GM12891 (cell line): ENCODE measurements at places on chromosomes 6 and 20.

DNA sequence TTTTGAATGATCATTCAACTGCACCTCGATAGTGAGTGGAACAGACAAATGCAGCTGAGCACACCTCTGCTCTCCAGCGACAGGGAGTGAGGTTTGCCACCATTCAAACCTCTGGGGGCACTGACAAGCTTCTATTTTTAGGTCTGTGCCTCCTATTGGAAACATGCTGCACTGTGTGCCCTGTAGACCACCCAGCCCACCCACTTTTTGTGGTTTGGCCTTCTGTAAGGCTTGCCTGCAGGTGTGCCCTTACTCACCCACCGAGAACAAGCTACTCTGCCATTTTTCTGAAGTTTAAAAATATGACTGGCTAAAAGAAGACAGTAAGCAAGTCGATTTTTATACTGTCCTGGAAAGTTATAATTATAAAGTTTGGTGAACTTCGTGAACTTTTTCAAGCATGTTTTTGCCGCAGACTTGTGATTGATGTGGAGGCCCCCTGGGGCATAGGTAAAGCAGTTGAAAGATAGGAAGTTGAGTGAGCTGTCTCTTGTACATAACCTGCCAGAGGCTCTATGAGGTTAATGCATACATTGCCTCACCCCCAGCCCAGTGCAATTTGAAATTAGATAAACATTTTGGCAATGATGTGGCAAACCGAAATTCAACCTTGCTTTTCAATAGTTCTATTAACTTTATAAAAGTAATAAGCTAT is 53.8 kb downstream of the ADGRG6 start:
- no peak for DNase-seq

GRCh38 chr20:1375515-1375914 is 17.3 kb downstream of the FKBP1A start:
- no peak for DNase-seq

GRCh38 chr20:33441142-33441955 is 2.2 kb downstream of the SNTA1 start:
- no peak for DNase-seq

DNA sequence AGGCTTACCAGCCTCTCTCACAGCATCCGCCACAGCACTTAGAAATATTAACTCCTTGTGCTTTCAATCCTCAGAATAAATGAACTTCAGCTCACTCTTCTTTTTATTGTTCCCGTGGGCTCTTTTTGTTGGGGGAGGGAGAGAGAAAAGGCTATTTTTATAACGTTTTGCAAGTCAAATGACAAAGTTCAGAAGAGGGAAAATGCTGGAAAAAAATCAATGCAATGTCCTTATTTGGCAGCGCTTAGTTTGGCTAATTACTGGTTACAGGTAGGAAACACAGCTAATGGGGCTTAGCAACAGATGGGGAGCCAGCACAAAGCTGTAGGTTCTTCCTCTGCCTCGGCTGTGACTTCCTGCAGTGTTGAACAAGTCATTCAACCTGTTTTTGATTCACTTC is 1067.0 kb upstream of the MAP3K7 start:
- DNase-seq, result no peak

DNA sequence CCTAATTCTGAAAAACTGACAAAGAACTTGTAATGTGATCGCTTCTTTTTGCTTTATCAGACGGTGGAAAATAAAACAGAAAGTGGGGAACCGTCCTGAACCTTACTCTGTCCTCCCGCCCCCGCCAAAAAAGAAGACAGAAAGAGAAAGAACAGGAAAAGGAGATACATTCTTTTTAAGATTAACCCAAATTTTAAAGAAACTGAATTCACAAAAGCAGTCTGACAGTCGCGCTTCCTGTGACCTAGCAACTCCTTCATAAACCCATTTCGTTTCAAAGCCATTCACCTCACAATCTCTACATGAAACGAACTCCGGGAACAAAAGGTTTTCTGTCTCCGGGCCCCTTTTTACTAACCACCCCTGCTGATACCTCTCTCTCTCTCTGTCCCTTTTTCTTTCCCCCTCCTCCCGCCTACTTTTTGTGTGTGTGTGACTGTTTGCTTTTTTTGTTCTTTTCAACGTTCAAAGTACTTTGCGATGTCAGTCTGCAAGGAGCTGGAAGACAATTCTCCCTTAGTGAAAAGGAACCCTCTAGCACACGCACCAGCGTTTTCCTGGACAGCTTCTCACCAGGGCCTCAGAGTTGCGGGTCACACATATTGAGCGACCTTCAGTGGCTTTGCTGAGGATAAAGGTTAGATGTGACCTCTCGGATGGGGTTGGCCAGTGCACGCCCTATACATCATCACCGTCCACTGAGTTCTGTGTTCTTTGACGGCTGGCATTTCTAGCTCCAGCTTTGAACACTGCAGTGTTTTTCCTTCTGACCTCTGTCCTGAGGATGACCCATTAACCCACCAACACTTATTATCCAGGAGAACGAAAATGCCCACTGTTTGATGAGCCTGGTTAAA is 530 bp upstream of the NEDD9 start:
- DNase-seq, result no peak

DNA sequence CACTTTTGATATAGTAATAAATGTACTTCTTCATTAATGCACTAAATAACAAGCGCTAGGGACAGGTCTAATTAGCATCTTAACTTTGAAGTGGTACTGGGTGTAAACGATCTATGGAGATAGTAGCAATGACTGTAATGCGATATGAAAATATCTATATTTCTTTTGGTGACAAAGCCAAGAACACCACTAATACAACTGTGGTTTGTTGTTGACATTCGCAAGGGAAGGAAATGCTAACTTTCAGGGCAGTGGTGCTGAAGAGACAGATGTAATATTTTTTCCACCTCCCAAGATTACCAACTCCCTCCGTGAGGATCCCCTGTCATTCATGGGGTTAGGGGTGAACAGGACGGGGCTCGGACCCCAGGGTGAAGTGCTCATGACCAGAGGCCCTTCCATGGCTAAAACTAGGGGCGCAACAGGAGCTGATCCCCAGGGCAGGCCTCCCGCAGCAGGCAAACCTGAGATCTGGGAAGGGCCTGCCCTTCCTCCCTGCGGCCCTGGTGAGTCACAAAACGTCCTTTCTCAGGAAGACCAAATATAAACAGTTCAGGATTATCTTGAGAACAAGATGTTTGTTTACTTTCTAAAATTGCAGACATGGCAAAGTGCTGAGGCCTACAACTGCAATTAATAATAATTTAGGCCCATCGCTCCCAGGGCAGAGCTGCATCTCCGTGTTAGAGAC is 65.0 kb upstream of the TOX2 start:
- no peak for DNase-seq

GRCh38 chr20:36497856-36498255 is 43.5 kb upstream of the MYL9 start:
- DNase-seq, result no peak

DNA sequence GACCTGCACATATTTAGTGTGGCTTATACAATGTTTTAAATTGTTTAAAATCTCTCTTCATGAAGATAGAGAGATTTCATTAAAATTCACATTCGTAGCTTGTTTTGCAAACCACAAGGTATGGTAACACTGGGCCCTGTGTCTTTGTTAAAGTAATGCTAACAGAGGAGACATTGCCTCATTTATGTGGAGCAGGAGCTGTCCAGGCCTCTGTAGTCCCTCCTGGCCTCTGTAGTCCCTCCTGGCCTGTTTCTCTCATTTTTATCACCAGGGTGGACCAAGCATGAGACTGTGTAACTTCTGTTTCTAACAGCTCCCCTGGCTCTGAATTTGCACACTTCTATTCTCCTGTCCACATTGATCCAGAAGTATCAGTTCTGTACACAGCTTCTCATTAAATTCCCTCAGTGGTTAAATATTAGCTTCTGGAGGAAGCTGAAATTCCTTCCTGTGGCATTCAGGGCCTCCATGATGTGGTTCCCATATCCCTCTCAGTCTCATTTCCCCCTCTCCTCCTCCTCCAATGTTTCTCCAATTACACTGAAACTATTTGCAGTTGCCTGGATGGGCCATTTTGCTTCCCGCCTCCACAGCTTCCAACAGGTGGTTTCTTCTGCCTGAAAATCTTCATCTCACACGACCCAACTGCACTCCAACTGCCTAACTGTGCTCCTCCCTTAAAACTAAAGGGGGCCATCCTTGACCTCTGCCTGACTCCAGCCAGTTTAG is 340.4 kb downstream of the SYNE1 start:
- DNase-seq, result no peak

GRCh38 chr20:33893314-33893713 is 82.2 kb downstream of the CHMP4B start:
- DNase-seq, result no peak

- peak; percentile 32 for DNase-seq
These were observed 31.8 kb upstream of the ELMO2 start for GRCh38 chr20:46438156-46438750.

- DNase-seq, result no peak
These were observed 257.2 kb upstream of the EPHA7 start for GRCh38 chr6:93676581-93676980.

DNA sequence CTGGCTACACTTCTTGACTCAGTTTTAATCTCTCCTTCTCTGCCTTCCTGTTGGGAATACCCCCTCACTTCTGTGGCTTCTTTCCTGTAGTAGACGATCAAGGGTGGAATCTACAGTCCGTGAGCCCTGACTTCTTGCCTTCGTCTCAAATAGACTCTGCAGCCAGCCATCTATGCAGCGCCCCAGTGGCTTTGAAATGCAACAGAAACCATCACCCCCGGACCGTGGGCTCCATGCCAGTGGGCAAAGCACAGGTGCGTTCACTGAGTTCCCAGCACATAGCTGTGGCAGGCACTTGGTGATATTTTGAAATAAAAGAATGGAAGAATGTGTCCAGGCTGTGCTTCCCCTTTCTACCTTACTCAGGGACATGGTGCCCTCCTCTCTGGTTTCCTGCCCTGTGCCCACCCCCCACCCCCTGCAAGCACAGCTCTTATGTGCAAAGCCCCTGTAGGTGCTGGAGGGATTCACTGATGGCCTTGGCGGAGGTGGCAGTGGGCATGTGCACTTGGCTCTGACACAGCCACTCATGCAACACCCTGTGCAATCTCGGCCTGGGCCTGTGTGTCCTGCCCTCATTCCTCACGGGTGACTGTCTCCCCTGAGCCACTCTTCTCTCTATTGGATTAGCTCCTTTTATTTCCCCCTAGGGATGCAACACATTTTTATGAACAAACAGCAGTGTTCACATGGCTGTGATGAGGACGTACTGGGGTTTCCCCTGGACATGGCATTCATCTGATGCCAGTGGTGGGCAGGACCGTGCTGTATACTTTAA is 5.5 kb upstream of the CDSN start:
- no peak for DNase-seq

DNA sequence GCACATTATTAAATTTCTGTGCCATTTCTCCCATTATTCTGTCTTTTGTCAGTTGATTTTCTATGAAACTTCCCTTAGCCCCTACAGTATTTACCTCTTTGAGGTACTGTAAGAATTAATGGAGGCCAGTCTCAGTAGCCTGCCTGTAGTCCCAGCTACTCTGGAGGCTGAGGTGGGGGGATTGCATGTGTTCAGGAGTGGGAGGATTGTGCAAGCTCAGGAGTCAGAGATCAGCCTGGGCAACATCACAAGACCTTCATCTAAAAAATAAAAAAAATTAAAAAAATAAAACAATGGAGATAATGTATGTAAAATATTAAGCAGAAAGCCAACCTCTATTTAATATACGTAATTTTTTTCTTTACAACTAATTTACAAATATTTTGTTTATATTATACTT is 77.8 kb downstream of the OR2B2 start:
- DNase-seq, result no peak

GRCh38 chr6:83462524-83462923 is 31.7 kb upstream of the ME1 start:
- DNase-seq, result no peak

GRCh38 chr6:142075516-142076101 is 57.1 kb upstream of the GJE1 start:
- no peak for DNase-seq

DNA sequence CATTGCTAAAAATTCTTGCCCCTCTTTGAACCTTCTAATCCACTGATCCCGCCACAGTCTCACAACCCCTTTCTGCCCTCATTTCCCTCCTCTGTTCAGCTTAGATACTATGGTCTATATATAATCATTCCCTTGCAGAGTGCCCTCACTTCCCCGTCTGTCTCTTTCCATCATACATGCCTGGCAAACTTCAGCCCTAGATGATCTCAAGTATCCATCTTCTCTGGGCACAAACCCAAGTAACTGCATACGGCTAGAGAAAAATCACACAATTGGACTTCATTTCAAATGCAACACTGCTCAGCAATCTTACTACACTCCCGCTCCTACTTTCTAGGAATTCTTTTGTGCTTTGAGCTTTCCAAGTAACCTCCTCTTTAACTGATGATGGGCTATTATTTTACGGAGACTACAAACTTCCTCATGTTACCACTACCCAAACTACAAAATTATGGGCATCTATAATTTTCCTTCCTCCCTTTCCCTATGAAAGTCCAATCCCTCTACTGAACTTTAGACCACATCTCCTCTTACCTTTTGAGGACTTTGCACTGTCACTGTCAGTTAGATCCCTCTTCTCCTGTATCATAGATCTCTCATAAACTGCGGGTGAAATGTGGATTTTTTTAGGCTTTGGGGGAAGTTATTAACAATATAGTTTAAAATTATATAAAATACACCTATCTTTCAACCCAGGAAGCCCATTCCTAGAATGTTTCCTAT is 135.6 kb downstream of the BTBD9 start:
- no peak for DNase-seq

GRCh38 chr6:170393807-170394399 is 87.3 kb downstream of the FAM120B start:
- DNase-seq, result no peak

DNA sequence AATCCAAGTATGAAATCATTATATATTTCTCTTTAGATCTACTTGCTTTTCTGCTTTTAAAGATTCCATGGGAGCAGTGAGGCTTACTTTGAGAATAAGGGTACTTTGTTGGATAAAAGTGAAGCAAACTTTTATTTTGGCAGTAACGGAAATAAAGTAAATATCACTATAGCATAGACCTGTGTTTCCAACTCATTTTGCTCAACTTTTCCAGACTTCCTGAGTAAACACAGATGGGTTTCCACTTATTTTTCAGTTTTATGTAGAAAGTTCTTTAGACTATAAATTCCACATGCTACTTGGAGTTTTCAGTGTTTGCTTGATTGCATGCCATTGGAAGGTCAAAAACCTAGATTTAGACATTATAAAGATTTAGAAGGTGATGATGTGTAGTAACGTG is 6.2 kb downstream of the STX16 start:
- DNase-seq, result no peak

GRCh38 chr6:137883400-137884148 is 16.5 kb downstream of the TNFAIP3 start:
- DNase-seq, result no peak

DNA sequence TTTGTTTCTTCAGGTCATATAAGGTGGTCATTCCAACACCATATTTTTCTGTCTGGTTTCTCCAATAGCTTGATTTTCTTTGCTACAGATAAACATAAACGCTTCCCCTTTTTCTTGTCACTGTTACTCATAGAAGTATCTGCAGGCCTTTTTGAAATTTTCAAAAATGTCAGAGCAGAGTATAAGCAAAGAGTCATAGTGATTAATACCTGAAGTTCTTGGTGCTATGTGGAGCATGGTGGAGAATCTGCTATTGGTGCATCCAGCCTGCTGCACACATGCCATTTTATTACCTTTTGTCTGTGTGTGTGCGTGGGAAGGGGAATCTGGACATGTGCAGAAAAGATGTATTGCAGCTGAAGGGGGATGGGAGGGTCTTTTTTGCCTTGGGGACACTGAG is 19.7 kb downstream of the STX11 start:
- no peak for DNase-seq
